Bladder microvascular endothelial cell (primary cell): ENCODE measurements at places on chromosomes 7 and 10. TPM values are rescaled to one million over a fixed set of nuclear protein-coding genes. Genes with fewer than 3 reads are reported as not detected.

Gene VPS41
- 38.4 and 96.4 TPM in 2 replicates for total RNA-seq

Gene SPDYE6
- total RNA-seq: 0.06 TPM in 1 of 2 replicates, not detected in the other

Gene CYP2C19
- total RNA-seq: 0.06 TPM in 1 of 2 replicates, not detected in the other

Gene ADIRF
- 16.2 and 28.5 TPM in 2 replicates for total RNA-seq

Gene TMEM225B
- not detected in 2 replicates for total RNA-seq

Gene TPST1
- 16.5 and 46.7 TPM in 2 replicates for total RNA-seq

Gene NUTM2B
- 0.16 and 0.25 TPM in 2 replicates for total RNA-seq

Gene EVX1
- not detected in 2 replicates for total RNA-seq

Gene TMEM270
- 0.13 TPM in 1 of 2 replicates, not detected in the other for total RNA-seq

Gene PSD
- total RNA-seq: under 0.01 and 0.44 TPM in 2 replicates

Gene OR13A1
- not detected in 2 replicates for total RNA-seq

Gene CHN2
- total RNA-seq: 0.76 and 2.9 TPM in 2 replicates

Gene HOXA13
- not detected in 2 replicates for total RNA-seq

Gene HERPUD2
- total RNA-seq: 18.8 and 29.2 TPM in 2 replicates

Gene FGL2
- 0.16 and 0.38 TPM in 2 replicates for total RNA-seq

Gene CNTNAP2
- 0.97 and 1.3 TPM in 2 replicates for total RNA-seq

Gene TWIST1
- total RNA-seq: 0.16 TPM in 1 of 2 replicates, not detected in the other

Gene ZSWIM8
- total RNA-seq: 31.6 and 71.6 TPM in 2 replicates

Gene ELOVL3
- total RNA-seq: not detected in 2 replicates

Gene CRYGN
- total RNA-seq: not detected in 2 replicates

Gene HPSE2
- total RNA-seq: not detected in 2 replicates

Gene SFMBT2
- 2.7 and 3.1 TPM in 2 replicates for total RNA-seq

Gene OR2A5
- not detected in 2 replicates for total RNA-seq

Gene MLXIPL
- total RNA-seq: not detected in 2 replicates

Gene IKZF1
- not detected in 2 replicates for total RNA-seq

Gene SPDYE18
- 0.49 and 0.57 TPM in 2 replicates for total RNA-seq

Gene CCAR1
- 26.2 and 32.8 TPM in 2 replicates for total RNA-seq

Gene SORCS3
- total RNA-seq: not detected in 2 replicates

Gene GLCCI1
- 0.81 and 2.4 TPM in 2 replicates for total RNA-seq

Gene ASB13
- 7.4 and 9.2 TPM in 2 replicates for total RNA-seq

Gene TMEM60
- 7.9 and 8.7 TPM in 2 replicates for total RNA-seq

Gene TEX36
- total RNA-seq: not detected in 2 replicates

Gene SORBS1
- 0.44 and 0.97 TPM in 2 replicates for total RNA-seq

Gene TRIL
- 1.6 and 32.7 TPM in 2 replicates for total RNA-seq

Gene CUBN
- 1.3 and 14.9 TPM in 2 replicates for total RNA-seq

Gene ITPRID1
- not detected in 2 replicates for total RNA-seq

Gene TAS2R5
- 0.16 and 2.8 TPM in 2 replicates for total RNA-seq

Gene DKK1
- 10.2 and 21.4 TPM in 2 replicates for total RNA-seq

Gene IDE
- 17.5 and 33.3 TPM in 2 replicates for total RNA-seq

Gene TSPAN13
- 44.4 and 60.0 TPM in 2 replicates for total RNA-seq

Gene MSMB
- not detected in 2 replicates for total RNA-seq

Gene GDF10
- total RNA-seq: not detected in 2 replicates

Gene CABCOCO1
- total RNA-seq: under 0.01 and 0.06 TPM in 2 replicates

Gene CYP2C8
- not detected in 2 replicates for total RNA-seq
